ENCODE measurements at places on chromosomes 4 and X.

- DNase-seq: no peak
These were observed 103.8 kb upstream of the HPF1 start for GRCh38 chr4:169861593-169861992.

DNA sequence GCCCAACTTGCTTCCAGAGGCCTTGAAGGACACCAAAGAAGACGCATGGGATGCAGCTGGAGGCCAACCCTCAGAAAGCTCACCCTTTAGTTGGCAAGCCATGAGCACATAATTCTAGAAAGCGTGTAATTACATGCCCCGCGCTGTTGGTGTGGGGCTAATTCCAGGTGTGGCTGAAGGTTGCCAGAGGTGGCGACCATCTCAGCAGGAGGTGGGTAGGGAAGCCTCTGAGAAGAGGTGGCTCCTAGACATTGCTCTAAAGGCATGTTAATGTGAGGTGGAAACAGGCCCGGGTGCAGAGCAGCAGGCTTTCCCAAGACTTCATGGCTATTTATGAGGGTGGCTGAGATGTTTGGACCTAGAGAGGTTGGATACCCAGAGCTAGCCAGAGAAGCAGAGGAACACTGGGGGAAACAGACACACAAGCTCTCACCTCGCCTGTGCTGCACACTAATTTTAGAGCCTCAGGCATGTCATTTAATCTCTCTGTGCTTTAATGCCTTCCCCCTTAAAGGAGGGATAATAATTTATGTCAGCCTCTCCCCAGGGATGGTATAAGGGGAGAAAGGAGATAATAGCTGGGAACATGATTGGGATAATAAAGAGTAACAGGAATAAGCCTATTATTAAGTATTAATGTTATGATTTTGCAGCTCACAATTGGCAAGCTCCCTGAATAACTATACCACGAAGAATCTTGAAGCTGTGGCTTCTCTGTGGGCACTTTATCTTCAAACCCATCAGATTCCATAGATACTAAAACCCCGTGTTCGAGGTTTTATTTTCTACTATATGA lies 60.0 kb upstream of the HELT start:
- no peak for DNase-seq

- DNase-seq: no peak
These were observed 99.1 kb downstream of the USP9X start for GRCh38 chrX:41184312-41184711.

DNA sequence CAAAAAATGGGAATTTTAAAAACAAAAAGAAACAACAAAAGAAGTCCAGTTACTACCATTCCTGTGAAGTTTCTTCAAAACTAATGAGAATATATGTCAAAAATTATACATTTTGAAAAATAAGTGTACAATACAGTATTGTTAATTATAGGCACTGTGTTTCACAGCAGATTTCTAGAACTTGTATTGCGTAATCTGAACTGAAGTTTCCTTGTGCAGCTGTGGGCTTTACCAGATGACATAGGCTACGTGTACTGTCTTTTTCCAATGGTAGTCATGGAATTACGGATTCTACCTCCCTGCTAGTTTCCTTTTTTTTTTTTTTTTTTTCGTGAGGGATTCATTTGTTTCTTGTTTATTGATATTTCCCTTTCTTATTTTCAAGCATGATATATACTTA lies 113.8 kb upstream of the GABRA2 start:
- no peak for DNase-seq

GRCh38 chr4:169013396-169013795 lies 3.3 kb upstream of the CBR4 start:
- no peak for DNase-seq

DNA sequence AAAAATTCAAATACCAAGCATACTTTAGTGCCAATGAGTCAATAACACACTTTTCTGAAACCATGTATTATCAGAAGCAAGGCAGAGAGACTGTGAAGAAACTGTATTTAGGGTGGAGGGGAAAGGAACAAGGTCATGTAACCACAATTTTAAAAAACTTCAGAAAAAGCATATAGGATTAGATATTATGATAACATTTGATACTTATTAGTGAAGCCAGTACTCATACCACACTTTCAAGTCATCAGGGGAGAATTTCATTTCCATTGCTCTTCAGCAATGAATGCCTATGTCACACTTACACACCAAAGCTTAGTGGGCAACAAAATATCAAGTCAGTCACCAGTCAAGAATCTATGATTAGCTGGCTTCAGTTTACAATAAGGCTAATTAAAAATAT lies 602.2 kb downstream of the IL15 start:
- peak; percentile 39 for DNase-seq

GRCh38 chrX:69524781-69525363 lies 20.7 kb downstream of the NALF2 start:
- DNase-seq: no peak

GRCh38 chrX:11446949-11447348 lies 153.7 kb downstream of the AMELX start:
- no peak for DNase-seq

- DNase-seq: no peak
These were observed 14.4 kb downstream of the MECP2 start for GRCh38 chrX:154083126-154083517.

DNA sequence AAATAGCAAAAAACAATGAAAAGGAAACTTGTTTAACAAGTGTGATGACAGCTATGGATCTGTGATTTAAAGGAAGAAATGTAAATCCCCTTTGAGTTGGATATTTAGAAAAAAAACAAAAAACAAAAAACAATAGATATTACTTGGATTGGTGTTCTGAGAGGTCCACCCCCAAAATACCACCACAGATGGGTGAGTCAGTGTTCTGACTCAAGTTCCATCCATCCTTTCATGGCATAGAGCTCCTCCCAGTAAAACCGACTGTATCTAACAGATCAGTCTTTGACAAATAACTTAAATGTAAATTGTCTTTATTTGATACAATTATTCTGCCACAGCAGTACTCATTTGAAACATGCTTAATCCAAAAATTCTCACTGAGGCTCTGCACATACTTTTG lies 27.4 kb downstream of the TMPRSS11B start:
- peak; percentile 10 for DNase-seq

DNA sequence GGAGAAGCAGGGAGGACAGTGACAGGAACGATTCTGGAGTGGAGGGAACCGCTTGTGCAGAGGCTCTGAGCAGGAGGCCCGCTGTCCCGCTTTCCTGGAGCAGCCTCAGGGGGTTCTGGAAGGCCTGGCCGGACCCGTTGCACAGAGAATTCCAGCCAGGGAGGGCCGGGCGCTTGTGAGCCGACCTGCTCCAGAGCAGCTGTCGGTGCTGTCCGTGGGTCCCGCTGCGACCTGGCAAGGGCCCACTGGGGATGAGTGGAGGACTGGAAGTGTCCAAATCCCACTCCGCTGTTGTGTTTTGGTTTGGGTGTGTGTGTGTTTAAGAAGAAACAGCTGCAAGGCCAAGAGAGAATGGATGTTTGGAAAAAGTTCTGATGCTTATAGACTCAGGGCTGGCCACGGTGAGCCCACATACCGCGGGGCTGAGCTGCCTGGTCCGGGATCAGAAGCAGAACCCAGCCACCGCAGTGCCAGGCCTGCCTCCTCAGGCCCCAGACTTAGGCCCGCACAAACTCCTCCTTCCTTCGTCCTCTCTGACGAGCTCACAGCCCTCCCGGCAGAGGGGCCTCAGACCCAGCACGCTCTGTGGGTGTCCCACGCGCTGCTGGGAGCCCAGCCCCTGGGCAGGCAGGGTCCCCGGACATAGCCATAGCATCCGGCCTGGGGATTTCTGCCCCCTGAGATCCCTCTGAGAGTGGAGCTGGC lies 73.9 kb downstream of the HTRA3 start:
- DNase-seq: no peak

- no peak for DNase-seq
These were observed 34.1 kb upstream of the CLDN24 start for GRCh38 chr4:183356173-183356830.

GRCh38 chr4:152771741-152772533 lies 7.6 kb downstream of the TIGD4 start:
- DNase-seq: no peak

Measured in astrocyte of the hippocampus (primary cell).